Activated CD8-positive, alpha-beta memory T cell treated with anti-CD3 and anti-CD28 coated beads, Interleukin-2, amount 10 ng/mL, durations not matched to agents 7 days and 5 days (primary cell): ENCODE measurements at places on chromosomes 4 and X.

GRCh38 chrX:124328765-124329164 lies 3.7 kb upstream of the TEX13D start:
- H3K27ac ChIP-seq = no peak overlapping the region
- H3K36me3 ChIP-seq = no peaks in the 10 kb centered on the region
- peaks cover 19% of the 10 kb centered on the region for H3K4me1 ChIP-seq
- DNase-seq = no peak
- no peaks in the 10 kb centered on the region for H3K27me3 ChIP-seq

DNA sequence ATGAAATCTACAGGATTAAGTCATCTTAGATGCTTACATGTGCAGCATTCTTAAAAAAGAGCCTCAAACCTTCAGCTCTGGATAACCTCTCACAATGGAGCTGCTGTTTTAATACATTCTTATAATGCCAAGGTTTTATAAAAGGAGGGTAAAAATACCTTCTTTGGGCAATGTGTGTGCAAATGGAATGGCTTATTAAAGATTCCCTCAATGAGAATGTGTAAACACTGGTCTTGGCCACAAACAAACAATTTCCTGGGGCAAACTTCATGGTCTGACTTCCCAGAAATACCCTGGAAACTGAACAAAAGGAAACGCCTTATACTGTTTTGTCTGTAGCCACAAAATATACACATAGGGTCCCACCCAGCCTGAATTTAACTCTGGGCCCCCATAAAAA lies 148.6 kb upstream of the INTU start:
- no peak overlapping the region for H3K4me3 ChIP-seq
- no peaks in the 10 kb centered on the region for H3K36me3 ChIP-seq
- no peak overlapping the region for H3K27ac ChIP-seq

DNA sequence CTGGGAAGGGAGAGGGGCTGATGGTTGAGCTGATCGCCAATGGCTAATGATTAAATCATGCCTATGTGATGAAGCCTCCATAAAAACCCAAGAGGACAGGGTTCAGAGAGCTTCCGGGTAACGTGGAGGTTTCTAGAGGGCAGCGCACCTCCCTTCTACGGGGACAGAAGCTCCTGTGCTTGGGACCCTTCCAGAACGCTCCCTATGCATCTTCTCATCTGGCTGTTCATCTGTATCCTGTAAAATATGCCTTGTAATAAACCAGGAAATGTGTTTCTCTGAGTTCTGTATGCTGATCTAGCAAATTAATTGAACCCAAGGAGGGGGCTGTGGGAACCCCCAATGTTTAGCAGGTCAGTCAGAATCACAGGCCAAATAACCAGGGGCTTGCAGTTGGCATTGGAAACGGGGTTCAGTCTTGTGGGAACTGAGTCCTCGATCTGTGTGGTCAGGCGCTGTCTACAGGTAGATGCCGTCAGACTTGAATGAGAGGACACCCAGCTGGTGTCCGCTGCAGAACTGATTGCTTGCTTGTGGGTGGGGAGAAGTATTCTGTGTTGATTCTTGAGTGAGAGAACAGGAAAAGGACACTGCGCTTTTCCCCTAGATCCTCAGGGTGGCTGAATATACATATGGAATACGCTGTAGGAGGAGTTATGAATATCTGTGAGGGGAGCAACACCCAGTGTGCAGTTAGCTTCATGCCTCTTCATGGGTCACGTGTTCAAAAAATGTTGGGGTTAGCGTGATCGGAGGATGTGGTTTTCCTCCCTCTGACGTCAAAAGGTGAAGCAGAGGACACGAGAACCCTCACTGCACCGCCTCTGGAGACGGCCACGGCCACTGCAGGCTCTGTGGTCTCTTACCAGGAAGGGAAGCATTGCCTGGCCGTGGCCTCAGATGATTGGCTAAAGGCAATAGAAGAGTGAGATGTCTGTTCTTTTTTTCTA lies 29.2 kb downstream of the HTT-AS start:
- peak; percentile 94 for DNase-seq
- peaks cover 14% of the 10 kb centered on the region for H3K36me3 ChIP-seq
- peak overlapping the region; percentile 85 for H3K27ac ChIP-seq
- H3K4me3 ChIP-seq = peak overlapping the region; percentile 44
- H3K4me1 ChIP-seq = peaks cover 68% of the 10 kb centered on the region
- H3K27me3 ChIP-seq = peaks cover 3% of the 10 kb centered on the region

DNA sequence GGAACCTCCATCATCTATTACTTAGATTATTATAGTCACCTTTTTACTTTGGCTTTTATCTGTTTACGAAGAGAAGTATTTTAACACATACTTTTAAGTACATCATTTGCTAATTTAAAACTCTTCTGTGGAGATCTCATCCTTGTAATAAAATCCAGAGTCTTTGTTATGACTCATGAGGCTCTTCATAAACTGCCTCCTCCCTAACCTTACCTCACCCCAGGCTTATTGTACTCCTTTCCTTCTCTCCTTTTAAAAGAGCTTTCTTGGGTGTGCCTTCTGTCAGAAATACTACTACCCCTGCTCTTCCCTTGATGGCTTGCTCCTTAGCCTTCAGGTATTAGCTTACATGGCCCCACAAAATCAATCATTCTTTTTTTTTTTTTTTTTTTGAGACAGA lies 6.6 kb downstream of the ARL9 start:
- H3K27me3 ChIP-seq = peaks cover 7% of the 10 kb centered on the region
- no peak overlapping the region for H3K4me3 ChIP-seq
- no peak for DNase-seq
- no peaks in the 10 kb centered on the region for H3K4me1 ChIP-seq

GRCh38 chr4:53704329-53704728 lies 113.0 kb upstream of the LNX1 start:
- H3K36me3 ChIP-seq = no peaks in the 10 kb centered on the region
- H3K4me1 ChIP-seq = peaks cover 2% of the 10 kb centered on the region
- no peak overlapping the region for H3K4me3 ChIP-seq
- DNase-seq = no peak

- H3K27me3 ChIP-seq = peaks cover 11% of the 10 kb centered on the region
- DNase-seq = no peak
- no peaks in the 10 kb centered on the region for H3K36me3 ChIP-seq
- H3K4me1 ChIP-seq = peaks cover 3% of the 10 kb centered on the region
Measured at GRCh38 chr4:111930659-111931058, 214.6 kb upstream of the FAM241A start.
